ENCODE measurements at places on chromosomes 2 and 18.

DNA sequence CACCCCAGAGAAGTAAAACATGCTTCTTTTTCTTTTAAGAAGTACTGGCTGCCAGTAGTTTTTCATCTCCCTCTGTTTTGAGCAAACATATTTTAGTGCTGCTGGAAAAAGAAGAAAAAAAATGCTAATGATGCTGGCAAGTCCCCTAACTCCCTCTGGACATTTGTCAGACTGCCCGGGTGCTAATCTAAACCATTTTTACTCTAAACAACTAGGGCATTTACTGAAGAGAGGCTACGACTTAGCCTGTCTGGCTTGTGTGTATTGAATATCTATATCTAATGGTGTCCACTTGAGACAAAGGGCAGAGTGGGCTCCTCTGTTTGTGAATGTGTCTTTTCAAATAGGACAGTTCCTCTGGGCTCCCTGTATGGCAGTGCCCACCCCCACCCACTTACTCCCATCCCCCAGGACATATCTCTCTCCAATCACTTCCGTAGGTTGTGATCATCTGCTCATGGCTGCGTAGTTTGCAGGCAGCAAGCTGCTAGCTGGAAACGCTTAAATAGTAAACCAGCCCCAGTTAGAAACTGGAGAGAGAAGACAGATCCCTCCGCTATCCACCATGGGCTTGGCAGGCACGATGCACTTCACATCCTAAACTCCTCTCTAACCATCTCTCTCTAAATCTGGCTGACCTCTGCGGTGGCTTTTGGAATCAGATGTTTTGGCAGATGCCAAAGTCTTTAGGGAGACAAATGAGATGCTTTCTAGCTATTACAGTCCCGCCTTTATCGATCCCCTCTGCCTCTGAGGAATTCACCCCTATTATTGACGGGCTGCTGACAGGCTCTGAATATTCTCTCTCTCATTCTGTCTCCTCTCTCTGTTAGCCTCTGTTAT lies 58.3 kb downstream of the DOCK10 start:
- no peak for DNase-seq

DNA sequence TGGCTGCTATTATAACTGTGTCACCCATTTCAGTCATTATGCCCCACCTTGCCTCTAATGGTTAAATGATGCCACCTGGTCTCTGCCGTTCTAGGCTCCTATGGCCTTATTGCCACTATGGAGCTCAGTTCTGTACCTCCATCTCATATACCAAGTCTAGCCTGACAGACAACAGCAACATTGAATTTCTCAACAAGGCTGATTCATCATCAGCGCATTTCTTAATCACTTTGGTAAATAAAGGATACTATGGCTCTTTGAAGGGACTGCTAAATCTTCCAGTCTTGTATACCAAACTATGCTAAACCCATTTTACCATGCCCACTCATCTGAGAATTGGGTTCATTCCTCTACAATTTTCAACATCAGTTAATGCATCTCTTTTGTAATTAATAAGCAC lies 784.5 kb upstream of the CELF4 start:
- no peak for DNase-seq

- DNase-seq, result no peak
These were observed 235.4 kb downstream of the EIPR1 start for GRCh38 chr2:3142210-3142609.

DNA sequence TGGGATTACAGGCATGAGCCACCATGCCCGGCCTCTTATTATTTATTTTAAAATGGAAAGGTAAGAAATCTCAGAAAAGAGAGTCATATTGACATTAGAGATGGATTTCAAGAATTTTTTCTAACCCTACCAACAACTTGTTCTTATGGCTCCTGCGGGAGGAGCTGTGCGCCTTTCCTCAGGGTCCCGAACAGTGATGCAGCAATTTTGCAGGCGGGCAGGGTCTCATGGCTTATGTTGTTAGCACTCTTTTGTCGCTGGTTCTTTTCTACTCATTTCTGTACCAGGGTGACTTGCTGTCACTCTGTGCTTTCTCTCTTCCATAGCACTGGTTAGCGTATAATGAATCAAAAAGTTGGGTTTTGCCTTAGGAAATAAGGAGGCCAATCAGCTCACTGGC lies 148.8 kb upstream of the DLGAP1 start:
- no peak for DNase-seq

GRCh38 chr2:44433895-44434294 lies 72.1 kb downstream of the CAMKMT start:
- no peak for DNase-seq

- no peak for DNase-seq
These were observed 60.8 kb downstream of the EFEMP1 start for GRCh38 chr2:55862673-55863390.

DNA sequence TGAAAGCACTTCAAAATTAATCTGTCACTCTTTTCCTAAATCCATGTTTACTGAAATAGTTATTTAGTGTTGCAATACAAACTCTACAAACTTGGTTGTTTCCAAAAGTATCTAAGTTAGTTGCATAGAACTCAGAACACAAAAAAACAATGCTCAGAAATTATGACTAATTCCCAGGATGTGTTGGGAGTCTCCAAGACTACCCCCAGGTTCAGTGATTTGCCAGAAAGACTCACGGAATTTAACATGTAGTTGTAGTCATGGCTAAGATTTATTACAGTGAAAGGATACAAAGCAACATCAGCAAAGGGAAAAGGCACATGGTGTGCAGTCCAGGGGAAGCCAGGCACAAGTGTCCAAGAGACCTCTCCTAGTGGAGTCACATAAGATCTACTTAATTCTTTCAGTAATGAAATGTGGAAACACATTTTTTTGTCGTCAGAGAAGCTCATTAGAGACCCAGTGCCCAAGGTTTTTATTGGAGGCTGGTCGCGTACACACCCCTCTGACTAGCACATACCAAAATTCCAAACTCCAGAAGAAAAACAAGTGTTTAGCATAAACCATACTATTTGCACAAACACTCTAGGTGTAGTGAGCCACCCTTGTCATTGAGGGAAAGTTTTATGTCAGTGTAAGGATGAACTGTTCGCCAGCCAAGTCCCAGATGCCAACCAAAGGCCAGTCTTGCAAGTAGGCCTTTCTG lies 43.3 kb upstream of the CYP20A1 start:
- DNase-seq, result no peak

GRCh38 chr18:31077878-31078277 lies 24.3 kb downstream of the DSC2 start:
- DNase-seq, result no peak

All from activated CD8-positive, alpha-beta memory T cell treated with anti-CD3 and anti-CD28 coated beads for 1 hour (primary cell).